ENCODE measurements at places on chromosomes 13 and 19. TPM values are rescaled to one million over a fixed set of nuclear protein-coding genes. Genes with fewer than 3 reads are reported as not detected.
A peak's percentile ranks its signal among the peaks of the same experiment; 100 is the strongest.

GRCh38 chr13:43170506-43170905, 147.1 kb downstream of the DNAJC15 start:
- DNase-seq: no peak

Gene C13orf42
- not detected for total RNA-seq

Gene ZNF285
- 0.22 TPM for total RNA-seq

Gene BRCA2
- total RNA-seq: 22.1 TPM

DNA sequence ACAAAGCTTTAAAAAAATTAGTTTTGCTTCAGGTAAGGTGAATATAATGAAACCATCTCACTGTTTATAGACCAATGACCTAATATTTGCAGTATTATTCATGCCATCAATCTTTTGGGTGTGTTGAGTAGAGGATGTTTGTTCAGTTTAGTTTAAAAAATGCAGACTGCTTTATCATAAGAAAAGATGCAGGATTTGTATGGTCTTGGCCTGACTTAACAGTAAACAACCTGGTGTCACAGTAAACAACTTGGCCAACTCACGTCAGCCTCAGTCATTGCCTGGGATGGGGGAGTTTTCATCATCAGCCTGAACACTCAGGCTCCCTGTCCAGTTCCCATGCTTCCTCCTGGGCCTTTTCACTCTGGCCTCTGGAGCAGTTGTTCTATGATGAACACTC, 55.1 kb downstream of the LMO7 start:
- no peak for DNase-seq

- DNase-seq: no peak
Measured at GRCh38 chr13:113096745-113097305, 8.8 kb upstream of the F7 start.

Gene CCNA1
- 0.87 TPM for total RNA-seq

Gene COL5A3
- total RNA-seq: 2.8 TPM

GRCh38 chr19:19179548-19180441, 9.7 kb upstream of the MEF2B start:
- DNase-seq: no peak

GRCh38 chr13:43260999-43261398, 237.6 kb downstream of the DNAJC15 start:
- DNase-seq: no peak

Gene WIZ
- total RNA-seq: 21.4 TPM

DNA sequence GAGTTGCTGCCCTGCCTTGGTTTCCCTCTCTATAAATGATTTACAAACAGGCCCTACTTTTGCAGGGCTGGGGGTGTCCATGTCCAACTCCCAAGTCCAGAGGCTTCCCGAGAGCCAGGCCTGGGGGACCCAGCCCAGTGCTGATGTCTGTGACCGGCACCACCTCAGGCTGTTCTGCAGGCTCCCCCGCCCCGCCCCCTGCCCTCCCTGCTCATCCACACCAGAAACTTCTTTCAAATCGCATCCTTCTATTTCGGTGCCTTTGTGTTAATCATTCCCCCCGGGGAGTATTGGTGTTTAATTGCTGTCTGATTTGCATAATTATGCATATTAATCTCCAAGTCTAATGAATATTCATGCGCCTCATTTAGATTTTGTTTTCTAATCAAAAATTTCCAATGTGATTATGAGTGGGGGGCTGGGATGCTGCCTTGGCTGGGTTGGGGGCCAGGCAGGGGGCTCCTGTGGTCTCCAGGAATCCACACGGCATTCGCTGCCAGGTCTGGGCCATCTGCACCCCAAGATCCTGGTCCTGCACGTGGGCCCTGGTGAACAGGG, 19.1 kb downstream of the TCF3 start:
- no peak for DNase-seq

Gene PNMA8C
- total RNA-seq: not detected

DNA sequence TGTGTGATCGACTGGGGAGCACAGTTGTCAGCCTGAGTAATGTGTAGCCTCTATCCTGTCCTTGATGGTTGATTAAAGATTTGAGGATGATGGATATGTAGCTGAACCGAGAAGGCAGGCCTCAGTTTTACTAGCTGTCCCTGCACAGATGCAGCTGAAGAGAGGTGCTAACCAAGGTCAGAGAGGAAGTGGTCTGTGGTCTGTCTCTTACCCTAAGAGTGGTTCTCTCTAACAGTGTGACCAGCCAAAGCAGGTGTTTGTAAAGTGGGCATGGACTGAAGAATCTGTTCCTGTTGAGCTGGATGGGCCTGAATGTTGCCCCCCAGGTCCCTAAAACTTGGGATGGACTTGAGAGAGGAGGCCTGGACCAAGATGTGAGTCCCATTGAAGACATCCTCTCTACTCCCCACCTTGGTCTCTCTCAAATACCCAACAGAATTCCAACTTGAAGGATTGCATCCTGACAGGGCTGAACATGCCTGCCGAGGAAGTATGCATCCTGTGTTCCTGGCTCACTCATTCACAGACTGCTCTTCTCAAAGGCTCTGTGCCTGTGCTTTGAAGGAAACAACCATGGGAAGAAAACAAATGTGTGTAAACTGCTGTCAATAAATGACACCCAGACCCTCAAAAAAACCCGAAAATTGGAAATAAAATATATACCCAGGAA, 223.8 kb downstream of the MAB21L1 start:
- DNase-seq: no peak

- peak; percentile 91 for DNase-seq
Measured at GRCh38 chr19:6737873-6738786, 750 bp upstream of the GPR108 start.

Gene SF3A2
- total RNA-seq: 123 TPM

DNA sequence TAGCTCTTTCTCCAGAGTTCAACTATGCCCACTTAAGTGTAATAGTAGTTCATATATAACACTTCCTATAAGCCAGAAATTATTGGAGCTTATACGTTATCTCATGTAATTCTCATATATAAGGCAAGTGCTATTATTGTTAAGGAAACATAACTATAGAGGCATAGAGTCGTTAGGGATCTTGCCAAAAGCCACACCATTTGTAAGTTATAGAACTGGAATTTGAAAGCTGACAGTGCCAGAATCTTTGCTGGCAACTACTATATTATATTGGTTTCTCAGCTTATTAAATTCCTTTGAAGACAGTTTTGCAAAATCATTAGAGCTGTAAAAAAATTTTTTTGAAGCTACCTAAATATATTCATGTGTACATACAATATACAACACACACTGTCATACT, 51.0 kb upstream of the MBNL2 start:
- DNase-seq: no peak

DNA sequence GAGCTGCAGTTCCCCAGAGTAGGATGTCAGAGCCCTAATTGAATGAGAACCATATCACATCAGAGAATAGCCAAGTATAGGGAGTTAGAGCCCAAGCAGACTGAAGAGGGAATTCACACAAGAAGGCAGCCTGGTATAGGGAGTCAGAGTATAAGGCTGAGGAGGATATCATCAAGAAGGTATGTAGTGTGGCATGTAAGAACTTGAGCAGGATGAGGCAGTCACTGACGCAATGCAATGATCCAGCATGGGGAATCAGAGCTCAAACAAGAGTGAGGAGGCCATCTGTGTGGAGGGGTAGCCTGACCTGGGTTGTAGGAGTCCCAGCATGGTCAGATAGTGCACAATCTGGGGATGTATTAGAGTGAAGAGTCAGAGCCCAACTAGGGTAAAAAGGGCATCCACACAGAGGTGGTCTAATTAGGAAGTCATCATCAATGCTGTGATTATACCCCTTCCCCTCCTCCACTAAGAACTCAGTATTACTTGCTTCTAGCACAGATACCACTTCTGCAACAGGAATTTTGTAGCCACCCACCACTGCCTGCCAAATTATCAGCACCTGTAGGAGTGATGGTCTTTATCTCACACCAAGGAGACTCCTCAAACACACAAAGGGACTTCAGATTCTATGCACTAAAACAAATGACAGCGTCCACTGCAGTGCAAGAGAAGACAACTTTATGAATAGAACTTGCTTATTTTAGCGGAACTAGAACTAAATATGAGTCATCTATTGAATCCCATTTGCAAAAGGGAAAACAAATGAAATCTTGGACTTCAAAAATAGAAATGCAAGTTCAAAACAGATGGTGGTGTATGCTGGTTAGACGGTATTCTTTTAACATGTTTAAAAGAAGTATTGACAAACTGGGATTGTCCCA, 107.2 kb downstream of the FNDC3A start:
- no peak for DNase-seq

Gene SHD
- total RNA-seq: not detected

DNA sequence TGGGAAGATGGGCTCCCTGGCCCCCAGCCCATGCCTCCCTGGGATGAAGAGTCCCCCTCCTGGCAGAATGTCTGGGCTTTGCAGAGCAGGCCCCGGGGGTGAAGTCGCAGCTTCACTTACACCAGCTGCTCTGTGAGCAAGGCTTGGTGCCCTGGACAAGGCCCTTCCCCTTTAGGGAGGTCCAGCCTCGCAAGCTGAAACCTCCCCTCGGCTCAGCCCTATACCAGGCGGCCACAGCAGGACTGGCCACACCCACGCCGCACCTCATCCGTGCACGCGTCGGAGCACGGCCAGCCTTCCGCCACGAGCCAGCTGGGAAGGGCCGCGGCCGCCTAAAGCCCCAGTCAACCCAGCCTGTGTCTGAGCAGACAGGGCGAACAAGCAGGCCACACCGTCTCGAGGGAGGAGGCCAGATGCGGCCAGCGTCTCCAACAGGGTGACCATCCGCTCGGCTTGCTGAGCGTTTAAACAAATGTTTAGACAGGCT, 83.2 kb upstream of the MCF2L start:
- DNase-seq: no peak

DNA sequence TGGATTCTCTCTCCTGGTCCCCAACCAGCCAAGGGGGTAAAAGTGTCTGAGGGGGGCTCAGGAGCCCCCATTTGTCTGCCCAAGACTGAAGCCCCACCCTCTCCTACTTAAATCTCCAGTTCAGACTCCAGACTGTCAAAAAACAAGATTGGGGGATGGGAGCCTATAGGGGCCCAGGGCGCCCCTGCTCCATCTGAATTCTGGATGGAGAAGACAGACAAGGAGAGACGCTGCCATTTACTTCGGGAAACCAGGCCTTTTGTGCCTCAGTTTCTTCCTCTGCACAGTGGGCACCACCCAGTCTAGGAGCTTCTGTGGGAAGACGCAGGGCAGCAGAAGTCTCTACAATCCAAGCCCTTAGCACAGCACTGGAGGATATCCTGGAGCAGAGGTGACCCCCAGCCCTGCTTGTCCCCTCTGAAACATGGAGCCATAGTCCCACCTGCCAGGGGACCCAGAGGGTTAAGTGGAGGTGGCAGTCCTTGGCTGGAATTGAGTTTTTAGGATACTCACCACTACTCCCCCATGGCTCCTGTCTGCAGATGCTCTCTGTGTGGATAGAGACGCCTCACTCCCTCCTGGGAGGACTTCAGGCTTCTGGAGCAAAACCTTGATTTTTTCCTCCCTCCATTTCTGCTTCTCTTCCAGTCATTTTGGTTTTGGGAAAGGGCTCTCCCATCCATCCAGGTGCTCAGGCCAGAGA, 1.7 kb upstream of the CRLF1 start:
- no peak for DNase-seq

Gene FSD1
- 8.1 TPM for total RNA-seq

DNA sequence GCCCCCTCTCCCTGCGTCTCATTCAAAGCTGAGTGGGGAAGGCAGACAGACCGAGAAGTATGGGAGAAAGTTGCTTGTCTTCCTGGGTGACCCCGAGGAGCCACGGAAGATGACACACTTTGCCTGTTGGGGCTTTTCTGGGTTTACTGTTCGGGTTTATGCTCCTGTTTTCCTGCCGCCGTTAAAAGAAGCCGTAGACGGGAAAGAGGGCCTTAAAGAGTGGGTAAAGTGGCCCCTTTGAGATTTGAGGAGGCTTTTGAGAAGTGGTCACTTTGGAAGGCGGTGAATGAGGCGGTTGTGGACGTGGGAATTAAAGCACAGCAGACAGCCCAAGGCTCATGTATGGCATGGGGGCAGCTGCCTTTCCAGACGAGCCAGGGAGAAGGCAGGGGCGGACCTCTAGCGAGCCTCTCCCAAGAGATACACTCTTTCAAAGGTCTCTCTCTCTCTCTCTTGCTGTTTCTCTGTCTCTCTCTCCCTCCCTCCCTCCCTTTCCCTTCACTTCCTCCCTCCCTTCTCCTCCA, 493 bp upstream of the LHFPL6 start:
- DNase-seq: no peak

GRCh38 chr13:93226623-93227279, at the start of gene GPC6:
TSS of gene GPC6 (plus strand) at chr13:93226807.
- no peak for DNase-seq

Gene CYP4F2
- not detected for total RNA-seq

- no peak for DNase-seq
Measured at GRCh38 chr13:86569119-86569518, 769.9 kb upstream of the SLITRK6 start.

Gene HPN
- 0.21 TPM for total RNA-seq

GRCh38 chr19:33803383-33803782, 6.7 kb downstream of the KCTD15 start:
- no peak for DNase-seq

Gene ERCC5
- total RNA-seq: 53.6 TPM

- DNase-seq: no peak
Measured at GRCh38 chr13:77521194-77521593, 14.3 kb upstream of the SCEL start.

Gene ZNF296
- total RNA-seq: 3.6 TPM

Gene LGALS13
- total RNA-seq: not detected

All from activated CD4-positive, alpha-beta memory T cell treated with anti-CD3 and anti-CD28 coated beads for 36 hours (primary cell).